ENCODE measurements at places on chromosomes 7 and 10.

DNA sequence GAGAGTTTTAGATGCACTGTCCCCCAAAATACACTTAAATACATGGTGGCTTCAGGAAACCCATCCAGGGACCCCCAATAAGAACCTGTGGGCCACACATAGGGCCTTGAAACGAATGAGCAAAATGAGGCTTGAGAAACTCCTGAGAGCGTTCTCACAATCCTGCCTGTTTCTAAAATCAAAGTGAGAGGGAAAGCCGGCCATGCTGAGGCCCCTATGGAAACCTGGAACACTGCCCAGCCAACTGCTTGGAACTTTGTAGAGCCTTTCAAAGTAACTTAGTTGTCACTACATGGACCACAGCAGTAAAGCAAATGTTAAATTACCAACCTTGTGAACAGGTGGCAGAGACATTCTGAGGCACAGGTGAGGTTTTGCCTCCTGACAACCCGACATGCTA is 13.4 kb downstream of the SGMS1 start:
- no peak for DNase-seq

- no peak for DNase-seq
Measured at GRCh38 chr7:68684246-68684839, 913.9 kb upstream of the AUTS2 start.

- no peak for DNase-seq
Measured at GRCh38 chr10:129896860-129897200, 67.2 kb downstream of the EBF3 start.

GRCh38 chr10:126374435-126374834 is 13.8 kb downstream of the ADAM12 start:
- DNase-seq: no peak

DNA sequence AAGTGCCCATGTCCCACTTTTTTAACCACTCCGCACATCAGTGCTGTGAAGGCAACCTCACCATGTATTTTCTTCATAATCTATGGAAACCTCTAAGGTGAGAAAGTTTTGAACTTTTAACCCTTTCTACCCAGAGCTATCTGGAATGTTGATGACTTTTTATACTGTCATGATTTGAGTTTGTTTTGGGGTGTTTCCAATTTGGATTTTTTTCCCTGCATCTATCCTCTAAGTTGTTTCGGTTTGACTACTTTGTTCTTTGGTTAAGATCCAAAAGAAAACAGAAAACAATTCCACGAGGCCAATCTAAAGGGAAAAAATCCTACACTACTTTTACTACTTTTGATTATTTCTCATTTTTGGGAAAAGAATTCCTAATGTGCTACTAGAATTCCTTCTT is 279.7 kb downstream of the USP6NL start:
- no peak for DNase-seq

DNA sequence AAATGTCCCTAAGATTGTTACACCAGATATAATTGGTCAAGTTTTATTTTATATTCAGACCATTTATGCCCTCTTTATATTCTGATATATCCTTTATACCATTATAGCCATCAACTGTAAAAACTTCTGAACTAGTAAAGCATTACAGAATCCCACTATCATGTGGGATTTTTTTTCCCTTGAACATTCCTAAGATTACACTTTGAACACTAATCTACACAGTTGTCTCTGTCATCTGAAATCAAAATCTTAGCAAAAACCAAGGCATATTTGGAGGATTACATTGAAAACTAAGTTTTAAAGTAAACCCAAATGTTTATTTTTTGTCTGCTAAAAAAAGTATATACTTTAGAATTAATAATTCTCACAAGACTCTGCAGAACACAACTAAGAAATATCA is 116.2 kb upstream of the GPR22 start:
- no peak for DNase-seq

DNA sequence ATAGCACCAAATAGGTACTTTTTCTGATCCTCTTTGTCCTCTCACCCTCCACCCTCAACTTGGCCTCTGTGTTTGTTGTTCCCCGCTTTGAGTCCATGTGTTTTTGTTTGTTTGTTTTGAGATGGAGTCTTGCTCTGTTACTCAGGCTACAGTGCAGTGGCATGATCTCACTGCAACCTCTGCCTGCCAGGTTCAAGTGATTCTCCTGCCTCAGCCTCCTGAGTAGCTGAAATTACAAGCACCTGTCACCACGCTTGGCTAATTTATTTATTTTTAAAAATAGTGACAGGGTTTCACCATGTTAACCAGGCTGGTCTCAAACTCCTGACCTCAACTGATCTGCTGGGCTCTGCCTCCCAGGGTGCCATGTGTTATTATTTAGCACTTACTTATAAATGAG is 5.3 kb downstream of the ZNF273 start:
- no peak for DNase-seq

GRCh38 chr10:86968271-86968993 is at the start of gene ADIRF:
ADIRF (plus strand) TSS chr10:86968482; CDS start chr10:86968545, 63 bp downstream.
- no peak for DNase-seq

GRCh38 chr7:108430664-108431063 is 25.6 kb downstream of the NRCAM start:
- DNase-seq: no peak

All from activated naive CD4-positive, alpha-beta T cell treated with anti-CD3 and anti-CD28 coated beads, Interleukin-2, amount 50 U/mL, for 16 hours (primary cell).